NCI-H748 treated with DMSO at 0.1 percent for 48 hours (cell line): ENCODE measurements at places on chromosomes 2 and 18.

DNA sequence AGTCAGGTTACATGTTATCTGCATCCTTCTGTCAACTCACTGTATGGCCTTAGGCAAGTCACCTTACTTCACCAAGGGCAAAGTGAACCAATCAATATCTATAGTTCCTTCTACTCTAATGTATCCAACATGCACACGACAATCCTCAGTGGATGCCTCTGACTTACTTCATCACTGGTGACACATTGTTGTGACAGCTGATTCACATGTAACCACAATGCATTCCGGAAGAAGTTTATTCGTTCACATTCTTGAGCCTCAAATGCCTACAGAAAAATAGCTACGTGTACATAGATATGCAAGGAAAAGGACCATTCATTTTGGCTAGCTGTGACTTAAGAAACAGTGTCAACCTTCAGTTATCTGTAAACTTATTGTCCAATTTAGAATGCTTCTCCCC lies 26.3 kb upstream of the EPG5 start:
- DNase-seq = no peak

DNA sequence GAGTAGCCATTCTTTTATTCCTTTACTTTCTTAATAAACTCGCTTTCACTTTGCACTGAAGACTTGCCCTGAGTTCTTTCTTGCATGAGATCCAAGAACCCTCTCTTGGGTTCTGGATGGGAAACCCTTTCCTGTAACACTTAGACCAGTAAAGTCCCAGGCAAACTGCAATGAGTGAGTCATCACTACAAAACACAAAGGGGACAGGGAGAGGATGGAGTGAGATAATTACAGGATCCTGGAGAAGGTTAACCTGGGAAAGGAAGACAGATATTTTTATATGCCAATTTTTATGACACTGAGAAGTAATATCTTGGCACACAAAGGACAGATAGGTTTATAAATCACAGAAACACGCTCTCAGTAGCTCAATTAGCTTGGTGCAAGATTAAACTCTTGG lies 48.7 kb downstream of the EHD3 start:
- DNase-seq = no peak

- no peak for DNase-seq
These were observed 460.8 kb upstream of the SALL3 start for GRCh38 chr18:78518805-78519204.

- no peak for DNase-seq
These were observed 808.4 kb downstream of the ERBB4 start for GRCh38 chr2:211730215-211730614.

- no peak for DNase-seq
These were observed 103.8 kb upstream of the TPO start for GRCh38 chr2:1309507-1309906.

GRCh38 chr2:77005522-77005921 lies 516.7 kb downstream of the LRRTM4 start:
- DNase-seq = no peak

DNA sequence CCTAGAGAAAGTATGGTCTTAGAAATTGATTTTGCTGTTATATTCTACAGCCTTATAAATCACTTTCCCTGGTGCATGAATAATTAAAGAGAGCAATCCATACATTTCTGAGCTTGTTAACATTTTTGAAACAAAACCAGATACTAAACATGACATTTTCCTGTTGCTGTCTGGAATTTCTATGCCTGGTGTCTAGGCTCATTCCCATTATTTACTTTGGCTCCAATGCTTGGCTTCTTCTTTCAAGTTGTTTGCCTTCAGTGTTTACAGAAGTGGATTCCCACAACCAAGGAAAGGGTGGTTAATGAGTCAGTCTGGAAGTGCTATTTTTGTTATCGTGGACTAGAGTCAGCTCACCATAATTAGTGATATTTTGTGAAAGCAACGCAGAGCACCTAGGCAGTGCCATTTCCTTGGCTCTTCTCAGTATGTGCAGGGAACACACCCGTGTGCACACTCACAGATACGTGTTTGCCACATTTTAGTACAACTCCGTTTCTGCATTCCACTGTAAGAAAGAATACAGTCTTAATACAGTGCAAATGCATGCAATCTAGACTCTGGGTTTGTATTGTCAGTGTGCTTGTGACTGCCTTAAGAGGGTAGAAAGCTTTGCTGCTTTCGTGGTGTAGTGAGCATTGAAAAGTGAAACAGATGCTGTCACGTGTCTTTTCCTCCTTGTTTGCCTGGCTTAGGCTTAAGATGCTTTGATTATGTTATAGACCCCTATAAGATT lies 185.0 kb upstream of the RASGRP3 start:
- DNase-seq = peak; percentile 47

DNA sequence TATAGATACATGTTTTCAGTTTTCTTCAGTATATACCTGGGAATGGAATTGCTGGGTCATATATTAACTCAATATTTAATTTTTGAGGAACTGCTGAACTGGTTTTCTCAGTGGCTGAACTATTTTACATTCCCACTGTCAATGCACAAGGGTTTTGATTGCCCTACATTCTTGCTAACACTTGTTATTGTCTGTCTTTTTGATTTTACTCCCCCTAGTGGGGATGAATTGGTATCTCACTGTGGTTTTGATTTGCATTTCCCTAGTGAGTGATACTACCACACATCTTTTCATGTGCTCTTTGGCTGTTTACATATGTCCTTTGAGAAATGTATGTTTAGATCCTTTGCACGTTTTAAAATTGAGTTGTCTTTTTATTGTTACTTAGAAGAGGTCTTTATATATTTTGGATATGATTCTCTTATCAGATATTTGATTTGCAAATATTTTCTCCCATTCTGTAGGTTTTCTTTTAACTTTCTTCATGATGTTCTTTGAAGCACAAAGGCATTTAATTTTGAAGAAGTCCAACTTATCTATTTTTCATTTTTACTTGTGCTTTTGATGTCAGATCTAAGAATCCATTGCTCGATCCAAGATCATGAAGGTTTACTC lies 36.2 kb downstream of the ASB1 start:
- DNase-seq = peak; percentile 39

DNA sequence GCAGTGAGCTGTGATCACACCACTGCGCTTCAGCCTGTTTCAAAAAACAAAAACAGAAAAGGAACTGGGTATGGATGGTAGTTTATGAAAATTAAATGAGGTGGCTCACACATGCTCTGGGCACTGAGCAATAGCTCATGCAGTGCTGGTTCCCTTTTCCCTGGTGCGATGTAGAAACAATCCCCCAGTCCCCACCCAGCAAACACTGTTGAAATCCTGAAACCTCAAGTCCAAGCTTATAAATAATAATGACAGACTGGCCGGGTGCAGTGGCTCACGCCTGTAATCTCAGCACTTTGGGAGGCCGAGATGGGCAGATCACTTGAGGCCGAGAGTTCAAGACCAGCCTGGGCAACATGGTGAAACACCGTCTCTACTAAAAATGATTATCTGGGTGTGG lies 55.4 kb upstream of the SMAD2 start:
- DNase-seq = no peak

- DNase-seq = no peak
These were observed 42.0 kb downstream of the ZFP36L2 start for GRCh38 chr2:43184339-43184895.

GRCh38 chr2:41950666-41950960 lies 97.2 kb upstream of the PKDCC start:
- DNase-seq = no peak

GRCh38 chr18:47873625-47874024 lies 56.8 kb downstream of the SMAD2 start:
- no peak for DNase-seq

DNA sequence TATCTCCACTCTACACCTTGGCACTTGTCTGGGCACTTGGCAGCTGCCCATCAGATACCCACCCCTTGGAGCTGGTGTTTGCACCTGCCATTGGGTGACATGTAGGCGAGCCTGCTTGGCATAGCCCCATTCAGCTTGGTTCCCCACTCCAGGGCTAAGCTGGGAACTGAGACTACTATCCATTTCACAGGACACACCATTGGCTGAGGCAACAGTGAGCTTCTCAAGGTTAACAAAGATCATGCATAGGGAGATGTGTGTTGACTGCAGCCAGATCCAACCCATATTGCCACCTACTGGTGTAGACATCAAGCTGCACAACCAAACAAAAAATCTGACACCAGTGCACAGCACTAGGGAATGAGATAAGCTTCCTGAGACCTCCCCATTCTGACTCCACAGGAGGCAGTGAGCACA lies 1389.8 kb upstream of the TMEFF2 start:
- peak; percentile 51 for DNase-seq

- DNase-seq = no peak
These were observed 2.9 kb upstream of the COQ10B start for GRCh38 chr2:197450465-197450864.

DNA sequence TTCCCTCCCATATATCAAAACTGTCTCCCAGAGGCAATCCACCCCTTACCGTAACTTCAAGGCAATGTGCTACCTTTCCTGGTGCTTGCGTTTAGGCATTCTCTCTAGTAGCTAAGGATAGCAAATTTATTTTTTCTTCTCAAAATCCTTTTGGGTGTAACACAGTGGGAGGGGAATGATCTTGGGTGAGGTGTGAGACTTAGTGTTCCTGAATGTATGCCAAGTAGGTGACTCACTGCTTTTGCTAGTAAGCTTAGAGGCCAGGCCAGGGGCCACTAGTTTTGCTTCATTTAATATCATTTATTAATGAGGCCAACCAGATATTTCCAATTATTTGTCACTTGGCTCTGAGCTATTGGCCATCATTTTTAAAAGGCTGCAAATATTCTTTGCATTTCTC lies 135.5 kb downstream of the NAPG start:
- no peak for DNase-seq

DNA sequence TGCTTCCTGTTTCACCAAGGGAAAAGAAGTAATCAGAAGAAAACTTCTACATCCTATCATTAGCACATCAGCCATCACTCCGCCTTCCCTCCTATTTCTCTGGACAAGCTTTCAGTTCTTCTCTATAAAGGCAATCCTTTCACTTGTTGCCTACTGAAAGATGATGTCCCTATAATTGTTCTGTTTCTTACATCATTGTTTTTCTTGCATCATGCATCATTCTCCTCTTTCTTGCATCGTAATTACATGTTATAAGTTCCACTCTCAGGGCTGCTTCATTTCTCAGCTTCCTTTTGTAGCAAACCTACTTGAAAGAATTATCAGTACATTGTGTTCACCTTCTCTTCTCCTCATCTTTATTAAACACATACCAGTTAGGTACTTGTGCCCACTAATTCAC lies 7.2 kb downstream of the SLC30A6 start:
- DNase-seq = no peak

GRCh38 chr2:71783215-71783614 lies 329.9 kb downstream of the DYSF start:
- DNase-seq = no peak

- DNase-seq = no peak
These were observed 140.3 kb downstream of the AFF3 start for GRCh38 chr2:100002059-100002458.

- DNase-seq = no peak
These were observed 558.5 kb downstream of the CPS1 start for GRCh38 chr2:211114826-211115455.

DNA sequence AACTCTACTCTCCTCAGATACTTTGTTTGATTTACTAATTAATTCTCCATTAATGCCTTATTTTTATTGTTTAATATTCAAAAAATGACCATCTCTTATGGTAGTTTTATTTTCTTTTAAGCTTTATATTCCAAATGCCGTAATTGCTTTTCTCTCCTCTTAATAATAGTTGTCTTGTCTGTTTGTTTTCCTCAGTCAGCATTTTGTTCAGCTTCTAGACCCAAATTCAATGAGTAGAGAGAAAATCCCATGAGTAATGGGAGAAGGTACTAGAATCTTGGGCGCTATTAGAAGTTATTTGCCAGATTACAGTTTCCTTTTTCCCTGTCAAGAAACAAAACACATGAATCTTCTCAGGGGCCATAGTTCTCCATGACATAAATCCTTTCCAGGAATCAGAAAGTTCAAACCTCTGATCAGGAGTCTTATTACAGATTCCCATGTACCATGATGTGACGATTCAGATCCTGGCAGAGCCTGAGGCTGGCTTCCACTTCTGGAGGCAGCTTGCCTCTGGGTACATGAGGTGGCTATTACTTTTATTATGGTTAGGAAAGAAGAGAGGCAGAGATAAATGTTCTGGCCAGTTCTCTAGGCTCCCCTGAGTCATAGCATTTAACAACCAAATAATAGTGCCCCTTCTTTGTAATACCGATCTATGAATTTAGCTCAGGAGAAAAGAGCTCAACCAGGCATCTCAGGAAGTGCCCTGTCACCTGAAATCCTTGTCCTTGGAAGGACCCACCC lies 485.1 kb upstream of the SETBP1 start:
- DNase-seq = no peak

- no peak for DNase-seq
These were observed 56.3 kb upstream of the NCKAP5 start for GRCh38 chr2:133624551-133624950.

- DNase-seq = no peak
These were observed 811.1 kb upstream of the LRATD1 start for GRCh38 chr2:13821255-13821880.

GRCh38 chr18:23994361-23994902 lies 20.1 kb upstream of the TTC39C start:
- DNase-seq = peak; percentile 99

DNA sequence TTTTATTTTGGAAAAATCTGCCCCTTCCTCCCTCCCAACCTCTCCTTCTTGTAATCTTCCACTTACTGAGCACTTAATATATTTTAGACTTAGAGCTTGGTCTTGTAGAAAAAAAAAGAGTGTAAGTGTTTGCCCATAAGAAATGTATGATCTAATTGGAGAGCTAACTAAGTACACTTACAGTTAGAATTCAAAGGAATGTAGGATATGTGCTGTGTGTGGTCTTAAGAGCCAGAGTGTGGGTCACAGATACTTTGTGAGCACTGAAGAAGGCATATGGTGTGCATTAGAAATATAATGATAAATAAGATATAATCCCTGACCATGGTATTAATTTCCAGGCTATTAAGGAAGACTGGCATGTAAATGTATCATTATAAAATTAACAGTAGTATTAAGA lies 91.8 kb upstream of the ZNF521 start:
- DNase-seq = no peak

DNA sequence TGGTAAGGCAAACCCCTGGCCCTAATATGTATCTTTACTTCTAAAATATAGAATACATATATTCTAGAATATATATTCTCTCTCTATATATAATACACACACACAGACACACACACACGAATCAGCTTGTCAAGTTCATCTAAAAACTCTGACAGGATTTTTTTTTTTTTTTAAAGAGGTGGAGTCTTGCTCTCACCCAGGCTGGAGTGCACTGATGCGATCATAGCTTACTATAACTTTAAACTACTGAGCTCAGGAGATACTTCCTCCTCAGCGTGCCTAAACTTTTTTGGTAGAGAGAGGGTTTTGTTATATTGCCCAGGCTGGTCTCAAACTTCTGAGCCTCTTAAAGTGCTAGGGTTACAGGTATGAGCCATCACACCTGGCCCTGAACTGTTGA lies 45.2 kb downstream of the DOK1 start:
- no peak for DNase-seq

GRCh38 chr2:134819334-134819733 lies 19.1 kb upstream of the ACMSD start:
- DNase-seq = no peak
